Fibroblast of lung (primary cell): ENCODE measurements at places on chromosomes 5 and 9.

GRCh38 chr9:6911901-6912638, 154.3 kb downstream of the KDM4C start:
- peak; percentile 13 for DNase-seq

- DNase-seq = no peak
These were observed 21.7 kb downstream of the FAT2 start for GRCh38 chr5:151569132-151570046.

DNA sequence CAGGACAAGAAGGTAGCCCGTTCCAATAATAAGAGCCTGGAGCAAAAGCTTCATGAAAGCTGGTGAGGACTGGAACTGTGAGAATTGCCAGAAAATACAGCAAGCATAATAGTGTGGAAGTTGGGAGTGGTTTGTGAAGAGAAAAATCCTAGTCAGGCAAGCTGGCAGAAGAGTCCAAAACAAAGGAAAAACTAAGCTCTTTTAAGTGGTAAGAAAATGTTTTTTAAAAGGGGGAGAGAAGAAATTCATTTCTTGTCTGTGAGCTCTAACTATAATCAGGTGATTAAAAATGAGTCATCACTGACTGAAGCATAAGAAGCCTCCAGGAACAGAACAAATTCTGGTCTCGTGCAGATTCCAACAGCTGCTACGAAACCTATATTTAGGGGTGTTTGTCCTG, 102.6 kb downstream of the CAAP1 start:
- DNase-seq = peak; percentile 2

GRCh38 chr5:142590451-142591231, 95.2 kb downstream of the FGF1 start:
- DNase-seq = no peak

- peak; percentile 58 for DNase-seq
These were observed 6.0 kb downstream of the PUM3 start for GRCh38 chr9:2837915-2838314.
